Activated gamma-delta T cell treated with Interleukin-2 at 50 U/mL for 16 hours (primary cell): ENCODE measurements at places on chromosomes 1 and 21.

- DNase-seq, result no peak
Measured at GRCh38 chr1:201582705-201583442, 43.9 kb downstream of the NAV1 start.

DNA sequence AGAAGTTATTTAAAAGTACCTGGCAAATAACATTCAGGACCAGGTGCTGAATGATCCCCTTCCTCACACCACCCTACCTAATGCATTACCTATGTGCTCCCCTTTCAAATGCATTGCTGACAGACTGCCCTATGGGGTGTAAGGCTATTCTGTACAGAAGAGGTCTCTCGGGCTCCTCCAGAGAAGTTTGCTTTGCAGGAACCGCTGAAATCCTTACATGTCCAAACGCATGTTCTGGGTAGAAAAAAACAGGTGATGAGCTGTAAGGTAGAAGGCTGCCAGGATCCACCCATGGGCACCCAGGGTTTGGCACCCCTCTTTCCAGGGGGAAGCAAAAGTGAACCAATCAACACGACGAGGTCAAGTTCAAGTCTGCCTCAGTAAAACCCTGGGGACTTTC, 58.3 kb upstream of the TARBP1 start:
- no peak for DNase-seq

DNA sequence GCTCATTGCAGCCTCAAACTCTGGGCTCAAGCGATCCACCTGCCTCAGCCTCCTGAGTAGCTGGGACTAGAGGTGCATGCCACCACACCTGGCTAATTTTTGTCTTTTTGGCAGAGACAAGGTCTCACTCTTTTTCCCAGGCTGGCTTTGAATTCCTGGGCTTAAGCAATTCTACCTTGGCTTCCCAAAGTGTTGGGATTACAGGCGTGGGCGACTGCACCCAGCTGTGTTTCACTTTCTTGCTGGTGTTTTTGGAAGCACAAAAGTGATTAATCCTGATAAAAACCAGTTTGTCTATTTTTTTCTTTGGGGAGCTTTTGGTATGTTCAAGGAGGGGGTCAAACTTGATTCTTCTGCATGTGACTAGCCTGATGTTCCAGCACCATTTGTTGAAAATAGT, 19.3 kb downstream of the RNF11 start:
- no peak for DNase-seq

DNA sequence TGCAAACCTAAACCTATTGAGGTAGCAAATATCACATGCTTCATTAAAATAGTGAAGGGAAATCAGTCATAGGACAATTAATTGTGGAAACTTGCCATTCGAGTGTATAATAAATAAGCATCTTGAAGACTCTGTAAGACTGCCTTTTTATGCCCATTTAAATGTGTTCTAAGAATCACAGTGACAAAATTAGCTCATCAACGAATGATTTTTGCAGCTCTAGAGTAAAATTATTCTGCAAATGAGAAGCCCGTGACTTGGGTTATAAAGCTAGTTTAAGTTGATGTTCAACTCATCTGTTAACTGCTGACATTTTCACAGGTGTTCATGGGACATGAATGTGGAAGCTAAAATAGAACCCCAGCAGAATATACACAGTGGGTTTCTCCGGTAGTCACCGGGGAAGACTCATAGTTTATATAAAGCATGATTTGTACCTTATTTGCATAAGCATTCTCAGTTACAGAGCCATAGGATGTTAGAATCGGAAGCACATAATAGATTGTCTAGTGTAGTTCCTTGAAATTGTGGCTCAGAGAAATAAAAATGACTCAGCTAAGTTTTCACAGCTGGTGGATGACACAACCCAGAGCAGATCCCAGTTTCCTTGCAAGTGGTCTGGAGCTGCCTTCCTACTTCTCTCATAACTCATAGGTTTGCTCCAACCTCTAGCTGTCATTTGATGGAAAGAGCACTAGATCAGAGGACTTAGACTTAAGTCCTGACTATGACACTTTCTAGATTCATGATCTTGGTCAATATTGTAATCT, 107.3 kb downstream of the UCHL5 start:
- no peak for DNase-seq

- DNase-seq, result no peak
Measured at GRCh38 chr1:56644064-56644918, 823 bp upstream of the PRKAA2 start.

DNA sequence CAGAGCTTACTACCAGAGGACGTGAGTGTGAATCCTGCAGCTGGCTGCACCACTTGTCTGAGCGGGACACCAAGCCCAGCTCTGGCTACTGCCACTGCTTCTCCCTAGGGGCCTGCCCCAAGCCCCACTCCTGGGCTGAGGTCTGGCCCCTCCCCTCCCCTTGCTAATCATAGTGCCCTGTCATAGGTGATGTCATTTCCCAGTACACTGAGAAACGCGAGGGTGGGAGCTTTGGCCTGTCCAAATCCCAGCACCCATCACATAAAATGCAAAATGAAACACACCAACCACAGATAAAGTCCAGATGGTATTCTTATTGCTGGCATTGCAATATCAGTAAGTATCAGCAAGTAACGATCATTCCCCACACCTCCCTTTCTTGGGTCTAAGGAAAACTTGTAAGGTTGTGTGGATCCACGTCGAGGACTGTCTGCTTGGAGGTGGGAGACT, 77.7 kb downstream of the TOMM20 start:
- no peak for DNase-seq

GRCh38 chr1:38133304-38133703, 86.7 kb upstream of the POU3F1 start:
- no peak for DNase-seq

DNA sequence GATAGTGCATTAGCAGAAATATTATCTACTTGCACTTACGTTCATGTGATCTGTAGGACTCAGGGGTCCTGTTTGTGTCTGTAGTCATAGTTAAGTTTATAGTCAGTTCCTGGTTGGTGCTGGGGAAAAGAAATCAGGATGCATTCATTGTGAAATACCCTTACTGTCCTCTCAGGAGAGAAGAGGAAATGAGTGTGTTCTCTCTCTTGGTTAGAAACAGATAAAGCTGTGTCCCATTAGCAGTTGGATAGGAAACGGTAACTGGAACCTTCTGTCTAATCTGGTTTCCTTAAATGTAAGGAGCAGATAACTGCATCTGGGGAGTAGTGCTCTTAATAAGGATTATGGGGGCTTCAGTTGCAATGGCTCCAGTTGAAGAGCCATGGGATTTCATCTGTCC, 8.9 kb downstream of the SDCCAG8 start:
- DNase-seq, result no peak

- no peak for DNase-seq
Measured at GRCh38 chr1:67432745-67433144, 2.5 kb upstream of the SERBP1 start.

- DNase-seq, result no peak
Measured at GRCh38 chr21:16969636-16970035, 543.2 kb upstream of the CXADR start.
